Cerebellum (tissue), 4 donors: ENCODE measurements at places on chromosomes 12 and 14. TPM values are rescaled to one million over a fixed set of nuclear protein-coding genes. Genes with fewer than 3 reads are reported as not detected.

GRCh38 chr12:47100160-47100559 is 20.4 kb upstream of the AMIGO2 start:
- DNase-seq = no peak

DNA sequence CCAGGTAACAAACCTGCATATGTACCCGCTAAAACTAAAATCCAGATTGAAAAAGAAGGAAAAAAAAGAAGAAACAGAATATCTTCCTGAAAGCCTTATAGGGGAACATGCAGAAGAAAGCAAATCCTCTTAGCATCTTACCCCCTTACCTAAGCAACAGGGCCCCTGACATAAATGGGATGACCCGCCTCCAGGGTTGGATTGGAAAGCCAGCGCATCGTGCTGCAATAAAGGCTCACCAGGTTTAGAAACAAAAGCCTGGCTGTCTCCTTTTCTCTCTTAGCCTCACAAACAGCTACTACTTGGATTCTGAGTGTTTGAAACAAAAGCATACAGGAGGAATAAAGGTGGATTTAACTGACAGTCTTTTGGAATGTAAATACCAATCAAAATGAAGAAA is 13.8 kb upstream of the ADCK1 start:
- no peak for DNase-seq

- DNase-seq = no peak
These were observed 233.4 kb downstream of the BMP4 start for GRCh38 chr14:53723221-53723620.

GRCh38 chr12:53227836-53228235 is 4.2 kb downstream of the RARG start:
- no peak for DNase-seq

GRCh38 chr12:57519796-57520052 is 590 bp downstream of the DDIT3 start:
- peak; percentile 23 for DNase-seq

- no peak for DNase-seq
These were observed 107.3 kb downstream of the ZFP36L1 start for GRCh38 chr14:68685419-68686204.

GRCh38 chr12:123474485-123475245 is 16.7 kb downstream of the SNRNP35 start:
- no peak for DNase-seq

GRCh38 chr12:114013575-114014345 is 47.6 kb upstream of the RBM19 start:
- no peak for DNase-seq

GRCh38 chr12:123998991-123999359 is 26.0 kb downstream of the ZNF664 start:
- DNase-seq = no peak

Gene GSKIP
- total RNA-seq = 24.3 TPM

Gene OVCH1
- total RNA-seq = 1.6 TPM

Gene CELA1
- not detected for total RNA-seq

Gene KIF26A
- total RNA-seq = 4.5 TPM

Gene TBC1D30
- 30.9 TPM for total RNA-seq

Gene PPP2R5E
- total RNA-seq = 40.6 TPM

Gene BORCS5
- total RNA-seq = 25.7 TPM

Gene AKAP5
- total RNA-seq = 4.8 TPM

Gene KRT85
- not detected for total RNA-seq
